ENCODE measurements at places on chromosomes 4 and X.

GRCh38 chr4:72446353-72447055, 122.5 kb downstream of the ADAMTS3 start:
- DNase-seq: no peak

DNA sequence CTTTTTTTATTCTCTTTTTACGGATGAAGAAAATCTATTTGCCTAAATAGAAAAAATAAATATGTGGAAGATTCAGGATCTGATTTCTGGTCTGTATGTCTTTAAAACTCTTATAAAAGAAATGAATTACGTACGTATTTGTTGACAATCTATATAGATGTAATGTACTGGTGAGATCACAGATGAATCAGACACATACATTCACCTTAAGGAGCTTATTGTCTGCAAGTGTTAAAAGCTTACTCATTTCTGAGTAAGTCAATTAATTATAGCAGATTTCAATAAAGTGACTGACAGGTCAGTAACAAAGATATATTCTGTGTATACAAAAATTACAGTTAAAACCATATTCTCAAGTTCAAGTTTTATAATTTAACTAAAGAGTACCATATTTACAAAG, 66.6 kb upstream of the NAF1 start:
- DNase-seq: no peak

- DNase-seq: no peak
These were observed 540.3 kb downstream of the PCDH18 start for GRCh38 chr4:136992032-136992431.

DNA sequence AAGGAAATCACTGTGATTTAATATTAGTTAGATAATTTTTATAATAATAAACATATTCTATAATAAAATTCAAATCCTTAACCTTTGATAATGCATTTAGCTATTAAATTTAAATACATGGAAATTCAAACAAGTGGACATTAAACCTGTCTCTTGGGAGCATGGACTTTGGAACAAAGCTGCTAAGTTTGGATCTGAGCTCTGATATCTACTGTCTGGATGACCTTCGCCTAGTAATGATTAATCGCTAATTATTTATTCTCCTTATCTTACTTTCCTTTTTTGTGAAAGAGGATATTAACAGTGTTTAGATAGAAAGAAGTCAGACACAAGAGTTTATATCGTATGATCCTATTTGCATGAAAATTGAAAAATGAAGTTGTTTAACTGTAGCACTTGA, 980.9 kb downstream of the FSTL5 start:
- DNase-seq: no peak

DNA sequence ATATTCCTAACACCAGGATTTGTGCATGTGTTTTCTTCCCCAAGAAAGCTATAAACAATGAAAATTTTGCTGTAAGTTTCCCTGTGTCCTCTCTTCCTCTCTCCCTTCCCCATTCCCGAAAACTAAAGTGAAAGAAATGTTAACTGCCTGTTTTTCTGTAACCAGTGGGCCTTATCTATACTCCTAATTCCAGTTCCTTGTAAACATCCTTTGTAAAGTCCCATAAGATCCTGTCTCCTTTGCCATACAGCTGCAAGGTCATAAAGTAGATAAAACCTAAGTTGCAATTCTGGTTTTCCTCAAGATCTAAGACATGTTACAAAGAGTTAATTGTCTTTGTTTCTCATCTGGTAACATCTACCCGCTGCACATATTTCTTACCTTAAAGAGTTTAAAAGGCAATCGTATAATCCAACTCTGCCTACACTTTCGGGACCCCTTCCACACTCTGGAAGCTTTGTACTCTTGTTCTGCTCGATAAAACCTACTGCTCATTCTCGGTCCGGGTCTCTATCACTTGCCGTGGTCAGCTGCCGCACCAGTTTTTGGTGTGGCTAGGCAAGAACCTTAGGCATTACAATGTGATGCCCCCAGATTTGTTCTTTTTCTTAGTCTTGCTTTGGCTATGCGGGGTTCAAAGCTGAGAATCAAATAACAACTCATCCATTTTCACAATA, 20.5 kb downstream of the UGT2B7 start:
- no peak for DNase-seq

DNA sequence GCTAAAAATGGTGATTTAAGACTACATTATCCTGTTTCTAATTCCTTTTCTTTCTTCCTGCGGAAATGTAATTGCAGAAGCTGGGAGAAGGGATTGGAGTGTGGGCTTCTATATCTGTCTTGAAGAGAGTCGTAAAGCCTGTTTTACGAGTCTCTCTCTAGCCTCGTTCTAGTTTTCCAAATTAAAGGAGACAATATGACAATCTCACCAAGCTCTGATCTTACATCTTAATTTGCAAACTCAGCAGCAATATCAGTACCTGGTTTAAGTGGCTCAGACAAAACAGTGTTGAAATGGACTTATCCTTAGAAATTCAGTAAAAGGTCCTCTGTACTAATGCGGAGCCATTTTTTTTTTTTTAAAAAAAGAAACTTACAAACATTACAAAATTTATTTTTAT, 349.5 kb upstream of the HAND2 start:
- DNase-seq: no peak

GRCh38 chr4:10161840-10162239, 45.2 kb upstream of the WDR1 start:
- DNase-seq: no peak

DNA sequence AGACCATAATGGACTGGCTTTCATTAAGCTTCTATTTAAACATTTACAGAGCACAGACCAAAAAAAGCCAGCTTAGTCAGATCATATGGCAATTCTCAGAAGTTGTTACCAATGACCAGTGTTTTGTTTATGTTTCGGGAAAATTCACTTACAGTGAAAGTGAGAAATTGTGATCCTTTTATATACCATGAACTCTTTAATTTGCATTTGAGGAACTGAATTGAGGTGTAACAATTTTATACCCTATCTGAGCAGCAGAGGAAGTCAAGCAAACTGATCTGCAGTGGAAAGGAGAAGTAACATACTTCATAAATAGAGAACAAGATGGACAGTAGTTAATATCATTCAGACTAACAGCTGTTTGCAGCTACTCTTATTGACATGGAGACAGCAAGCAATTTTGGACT, 97.1 kb downstream of the TMA16 start:
- no peak for DNase-seq

DNA sequence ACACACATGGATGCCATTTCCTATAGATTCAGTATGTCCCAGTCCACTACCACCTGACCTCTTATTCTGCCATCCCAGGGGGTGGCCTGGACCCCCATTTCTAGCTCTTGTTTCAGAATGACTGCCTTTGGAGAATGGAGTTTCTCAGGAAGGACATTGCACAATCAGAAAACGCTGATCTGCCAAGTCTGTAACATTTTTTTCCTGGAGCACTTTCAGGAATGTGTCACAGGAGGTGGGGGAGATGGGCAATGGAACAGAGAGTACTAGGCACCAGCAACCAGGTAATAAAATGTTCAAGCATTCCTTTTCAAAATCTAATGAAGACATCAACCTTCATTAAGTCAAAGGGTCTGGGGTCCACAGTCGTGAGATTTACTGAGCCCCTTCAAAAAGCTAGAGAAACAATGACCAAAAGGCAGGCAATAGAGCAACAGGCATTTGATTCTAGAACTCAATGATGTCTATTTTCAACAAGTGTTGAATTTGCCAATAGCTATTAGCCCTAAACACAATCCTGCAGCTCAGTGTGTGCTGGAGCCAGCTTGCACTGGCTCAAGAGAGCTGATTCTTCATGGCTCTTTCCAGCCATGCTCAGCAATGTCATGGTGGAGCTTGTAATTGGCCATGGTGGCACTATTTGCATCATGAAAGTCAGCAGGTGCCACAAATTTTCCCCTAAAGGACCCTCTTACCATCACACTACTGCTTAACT, 87.1 kb downstream of the KDR start:
- DNase-seq: no peak

DNA sequence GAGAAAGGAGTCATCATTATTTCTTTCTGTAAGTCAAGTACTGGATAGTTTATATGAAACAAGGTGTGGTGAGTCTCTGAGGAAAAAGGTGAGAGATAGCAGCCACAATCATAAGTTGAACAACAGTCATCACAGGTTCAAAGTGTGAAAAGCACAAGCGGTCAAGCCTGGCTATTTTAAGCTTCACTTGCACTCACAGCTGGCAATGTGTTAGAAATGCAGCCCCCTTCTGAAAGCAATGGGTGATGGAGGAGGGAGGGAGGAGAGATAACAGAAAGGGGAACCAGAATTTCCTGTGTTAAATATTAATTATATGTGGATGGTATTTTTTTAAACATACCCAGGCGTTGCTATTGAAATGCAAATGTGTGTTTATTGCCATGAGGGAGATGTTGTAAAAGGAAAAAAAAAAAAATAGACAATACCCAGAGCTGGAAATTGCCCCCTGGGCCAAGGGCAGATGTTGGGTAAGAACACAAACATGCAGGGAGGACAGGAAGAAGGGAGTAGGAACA, 26.9 kb upstream of the BMP3 start:
- DNase-seq: no peak

- DNase-seq: no peak
These were observed 56.6 kb downstream of the LINC00632 start for GRCh38 chrX:140766024-140766611.

DNA sequence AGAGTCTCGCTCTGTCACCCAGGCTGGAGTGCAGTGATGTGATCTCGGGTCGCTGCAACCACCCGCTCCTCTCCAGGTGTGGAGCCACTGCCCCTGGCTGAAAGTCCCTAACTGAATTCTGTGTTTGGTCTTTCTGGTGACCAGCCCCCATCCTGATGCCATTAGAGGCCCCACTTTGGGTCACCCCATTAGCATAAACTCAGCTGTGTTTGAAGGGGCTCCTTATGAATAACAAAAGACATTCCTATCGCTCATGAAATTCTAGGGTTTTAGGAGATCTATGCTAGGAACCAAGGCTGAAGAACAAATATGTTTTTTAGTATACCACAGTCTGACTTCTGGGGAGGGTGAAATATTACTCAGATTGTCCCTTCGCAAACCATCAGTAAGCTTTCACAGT, 652.9 kb downstream of the ADGRL3 start:
- DNase-seq: no peak

GRCh38 chr4:47538111-47538824, 53.2 kb downstream of the ATP10D start:
- no peak for DNase-seq

GRCh38 chrX:150256297-150256650, 106.8 kb upstream of the MAMLD1 start:
- no peak for DNase-seq

DNA sequence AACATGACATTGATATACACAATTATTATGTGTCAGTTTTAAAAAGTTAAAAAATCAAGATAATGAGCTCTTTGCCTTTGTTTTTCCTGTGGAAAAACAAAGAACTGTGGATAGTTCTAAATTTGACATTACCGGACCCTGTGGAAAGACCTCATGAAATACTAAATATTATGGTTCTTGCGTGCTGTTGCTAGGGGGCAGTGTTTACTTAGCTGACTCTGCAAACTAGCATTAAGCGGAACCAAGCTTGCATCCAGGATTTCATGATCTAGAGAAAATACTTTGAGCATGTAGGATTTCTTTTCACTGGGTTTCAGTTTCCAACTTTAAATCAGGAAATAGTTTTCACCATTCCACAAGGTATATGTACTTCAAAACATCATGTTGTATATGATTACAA, 33.6 kb downstream of the CLCN4 start:
- DNase-seq: no peak

DNA sequence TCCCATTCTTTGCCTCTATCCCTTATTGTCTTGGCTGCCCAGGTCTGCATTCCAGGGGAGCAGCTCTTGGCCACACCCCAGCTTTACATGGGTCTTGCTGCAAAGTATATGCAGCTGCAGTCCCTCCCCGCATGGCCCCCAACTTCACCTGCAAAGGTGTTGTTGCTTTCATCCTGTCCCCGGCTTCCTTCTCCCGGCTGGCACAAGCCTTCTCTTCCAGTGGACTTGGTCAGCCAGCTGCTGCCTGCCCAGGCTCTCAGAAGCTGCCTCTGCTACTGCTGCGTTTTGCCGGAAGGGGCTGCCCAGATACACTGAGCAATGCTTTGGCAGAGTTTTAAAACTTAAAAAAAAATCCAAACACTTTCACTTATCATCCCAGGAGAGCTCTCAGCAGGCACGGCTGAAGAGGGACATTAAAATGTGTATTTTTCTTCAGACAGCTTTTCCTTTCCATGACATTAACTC, 121.2 kb upstream of the PDLIM3 start:
- DNase-seq: no peak

GRCh38 chr4:138199568-138200235, 42.4 kb downstream of the SLC7A11 start:
- peak; percentile 84 for DNase-seq

DNA sequence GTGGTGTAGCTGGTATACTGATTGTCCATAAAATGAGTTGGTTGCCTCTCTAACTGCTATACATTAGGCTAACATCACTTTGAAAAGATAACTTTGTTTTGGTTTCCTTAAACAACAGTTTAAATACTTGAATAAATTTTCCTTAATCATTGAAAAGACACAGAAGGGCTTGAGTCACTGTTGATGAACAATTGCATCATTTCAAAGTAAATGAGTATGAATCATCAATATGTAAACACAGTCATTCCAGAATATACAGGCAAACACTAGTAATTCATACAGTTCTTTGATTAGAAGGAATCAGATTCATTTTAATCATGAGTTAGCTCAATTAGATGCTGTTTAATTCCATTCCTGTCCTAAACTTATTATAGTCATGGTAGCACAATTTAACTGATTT, 160.6 kb downstream of the AFF2 start:
- DNase-seq: no peak

Measured in NCI-H2029 treated with DMSO at 0.1 percent for 48 hours (cell line).